Renal cortex interstitium (tissue), 15 donors: ENCODE measurements at places on chromosomes 1 and 21. TPM values are rescaled to one million over a fixed set of nuclear protein-coding genes. Genes with fewer than 3 reads are reported as not detected.

The PDZK1 gene
- polyA plus RNA-seq = 186 TPM

The LRRC7 gene
- 7.1 TPM for polyA plus RNA-seq

The GCSAML gene
- 0.44 TPM for polyA plus RNA-seq

The LAMC2 gene
- polyA plus RNA-seq = 6.0 TPM

The CD101 gene
- 1.9 TPM for polyA plus RNA-seq

The MRPL39 gene
- 35.5 TPM for polyA plus RNA-seq

The RIIAD1 gene
- polyA plus RNA-seq = 0.55 TPM

The PDE9A gene
- 43.1 TPM for polyA plus RNA-seq

The ELF3 gene
- polyA plus RNA-seq = 40.7 TPM

The MARK1 gene
- 10.9 TPM for polyA plus RNA-seq

The TLCD4 gene
- polyA plus RNA-seq = 7.0 TPM

The C1orf94 gene
- polyA plus RNA-seq = not detected

The RASSF5 gene
- 6.1 TPM for polyA plus RNA-seq

The GADD45A gene
- 117 TPM for polyA plus RNA-seq
